ENCODE measurements at places on chromosomes 3 and 15. TPM values are rescaled to one million over a fixed set of nuclear protein-coding genes. Genes with fewer than 3 reads are reported as not detected.

DNA sequence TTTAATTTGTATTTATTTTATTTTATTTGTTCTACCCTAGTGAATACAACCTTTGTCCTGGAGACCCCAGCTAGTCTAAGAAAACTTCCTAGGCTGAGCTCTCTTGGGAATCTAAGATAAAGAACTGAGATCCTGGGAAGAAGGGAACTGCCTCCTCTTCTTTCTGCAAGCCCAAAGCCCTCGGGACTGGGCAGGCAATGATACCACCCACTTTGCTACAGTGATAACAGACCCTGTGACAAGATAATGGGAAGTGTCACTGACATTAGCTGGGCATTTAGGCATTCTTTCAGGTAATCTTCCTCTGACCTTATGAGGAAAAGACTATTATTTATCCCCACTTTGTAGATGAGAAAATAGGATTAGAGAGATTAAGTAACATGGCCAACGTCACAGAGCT, 15.1 kb downstream of the TYRO3 start:
- DNase-seq = no peak

NRG4 gene
- polyA plus RNA-seq = 3.6 TPM

CTXN2 gene
- polyA plus RNA-seq = 0.09 TPM

RTP1 gene
- 0.03 TPM for polyA plus RNA-seq

- no peak for DNase-seq
These were observed 48.5 kb upstream of the PEX5L start for GRCh38 chr3:180085122-180085710.

CFAP100 gene
- not detected for polyA plus RNA-seq

FGD5 gene
- 9.3 TPM for polyA plus RNA-seq

DNA sequence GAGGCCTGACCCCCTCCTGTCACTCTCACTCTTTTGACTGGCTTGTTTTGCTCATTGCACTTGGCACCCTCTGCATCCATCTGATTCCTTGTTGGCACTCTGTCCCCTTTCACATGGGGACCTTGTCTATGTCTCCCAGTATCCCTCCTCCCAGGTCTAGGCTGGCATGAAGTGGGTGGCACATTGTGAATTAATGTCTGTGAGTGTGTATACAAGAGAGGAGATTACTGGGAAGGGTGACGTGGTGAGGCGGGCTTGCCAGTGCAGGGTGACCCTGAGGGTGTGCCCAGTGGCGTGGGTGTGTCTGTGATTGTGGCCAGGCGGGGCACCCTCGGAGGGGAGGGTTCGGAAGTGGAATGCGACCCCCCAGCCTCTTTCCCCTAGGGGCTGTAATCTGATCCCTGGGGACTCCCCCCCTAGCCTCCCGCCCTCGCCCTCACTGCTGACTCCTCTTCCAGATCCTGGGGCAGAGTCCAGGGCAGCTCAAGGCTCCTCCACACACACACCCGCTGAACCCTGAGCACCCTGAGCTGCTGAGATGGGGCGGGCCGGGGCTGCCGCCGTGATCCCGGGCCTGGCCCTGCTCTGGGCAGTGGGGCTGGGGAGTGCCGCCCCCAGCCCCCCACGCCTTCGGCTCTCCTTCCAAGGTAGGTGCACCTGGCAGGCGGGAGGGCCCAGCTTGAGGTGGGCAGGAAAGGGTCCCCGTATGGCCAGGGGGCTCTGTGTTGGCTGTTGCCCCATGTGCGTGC, at the start of gene SEMA3B:
TSS of gene SEMA3B (plus strand) at position 445 of the 749 bp plus-strand sequence. CDS start at position 539, 94 bp downstream.
- DNase-seq = peak; percentile 94

- DNase-seq = no peak
These were observed 28.1 kb downstream of the KCNAB1 start for GRCh38 chr3:156148345-156148945.

DNA sequence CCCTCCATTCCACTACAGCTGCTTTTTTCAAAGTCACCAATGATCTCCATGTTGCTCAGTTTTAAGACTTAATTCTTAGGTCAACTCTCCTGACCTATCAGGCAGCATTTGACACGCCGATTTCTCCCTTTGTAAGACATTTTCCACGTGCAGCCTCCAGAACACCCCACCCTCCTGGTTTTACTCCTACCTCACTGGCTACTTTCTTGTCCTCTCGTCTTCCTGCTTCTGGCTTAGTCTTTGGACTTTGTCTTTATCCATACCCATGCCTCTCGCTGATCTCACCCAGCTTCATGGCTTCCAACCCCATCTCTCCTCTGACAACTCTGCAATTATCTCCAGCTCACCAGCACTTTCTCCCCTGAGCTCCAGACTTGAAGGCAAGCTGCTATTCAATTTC, 99.3 kb upstream of the UMPS start:
- no peak for DNase-seq

GOLGA8A gene
- 169 TPM for polyA plus RNA-seq

Data from adrenal gland (tissue), 19 donors.